Left renal pelvis (tissue), 4 donors: ENCODE measurements at places on chromosomes 3 and 15. TPM values are rescaled to one million over a fixed set of nuclear protein-coding genes. Genes with fewer than 3 reads are reported as not detected.

The CFAP91 gene
- 33.5 TPM for polyA plus RNA-seq

The NAALADL2 gene
- 13.6 TPM for polyA plus RNA-seq

The GRAMD1C gene
- polyA plus RNA-seq = 19.0 TPM

The KCNH8 gene
- 1.4 TPM for polyA plus RNA-seq

The SPINK8 gene
- 0.52 TPM for polyA plus RNA-seq

The ULK4 gene
- polyA plus RNA-seq = 2.7 TPM

The TMEM212 gene
- polyA plus RNA-seq = 0.09 TPM

The SPINT1 gene
- polyA plus RNA-seq = 61.8 TPM

The FEZF2 gene
- polyA plus RNA-seq = not detected

The WDR48 gene
- 93.4 TPM for polyA plus RNA-seq

The PGBD4 gene
- polyA plus RNA-seq = 1.9 TPM

The P2RY13 gene
- 1.1 TPM for polyA plus RNA-seq

The SOX14 gene
- not detected for polyA plus RNA-seq

The IMPG2 gene
- polyA plus RNA-seq = 0.70 TPM

The CCNB2 gene
- 45.7 TPM for polyA plus RNA-seq

The CPNE9 gene
- 0.15 TPM for polyA plus RNA-seq

The DAZL gene
- not detected for polyA plus RNA-seq

The CXCR6 gene
- 0.20 TPM for polyA plus RNA-seq

The CHRNA7 gene
- 9.8 TPM for polyA plus RNA-seq

The AGTR1 gene
- polyA plus RNA-seq = 17.2 TPM

The PPP2R3A gene
- 21.6 TPM for polyA plus RNA-seq

The CCDC54 gene
- 0.16 TPM for polyA plus RNA-seq

The PYGO1 gene
- polyA plus RNA-seq = 19.6 TPM

The FILIP1L gene
- polyA plus RNA-seq = 13.1 TPM

The IL17RC gene
- polyA plus RNA-seq = 39.0 TPM

The CEP97 gene
- polyA plus RNA-seq = 18.3 TPM
